Fibroblast of skin of right biceps (primary cell): ENCODE measurements at places on chromosomes 6 and 20.

- no peak for DNase-seq
Observed at GRCh38 chr6:1538810-1539478, 70.8 kb upstream of the FOXC1 start.

GRCh38 chr6:20056350-20056992, 155.8 kb downstream of the MBOAT1 start:
- DNase-seq, result peak; percentile 37

- no peak for DNase-seq
Observed at GRCh38 chr20:38192323-38192885, 27.3 kb upstream of the TGM2 start.

GRCh38 chr6:166393535-166393823, 10.7 kb upstream of the MPC1 start:
- no peak for DNase-seq

- DNase-seq, result no peak
Observed at GRCh38 chr6:135379647-135380046, 117.9 kb downstream of the AHI1 start.

- peak; percentile 64 for DNase-seq
Observed at GRCh38 chr20:56359212-56360132, 698 bp downstream of the FAM210B start.

- DNase-seq, result no peak
Observed at GRCh38 chr20:44123874-44124535, 63.0 kb downstream of the JPH2 start.

DNA sequence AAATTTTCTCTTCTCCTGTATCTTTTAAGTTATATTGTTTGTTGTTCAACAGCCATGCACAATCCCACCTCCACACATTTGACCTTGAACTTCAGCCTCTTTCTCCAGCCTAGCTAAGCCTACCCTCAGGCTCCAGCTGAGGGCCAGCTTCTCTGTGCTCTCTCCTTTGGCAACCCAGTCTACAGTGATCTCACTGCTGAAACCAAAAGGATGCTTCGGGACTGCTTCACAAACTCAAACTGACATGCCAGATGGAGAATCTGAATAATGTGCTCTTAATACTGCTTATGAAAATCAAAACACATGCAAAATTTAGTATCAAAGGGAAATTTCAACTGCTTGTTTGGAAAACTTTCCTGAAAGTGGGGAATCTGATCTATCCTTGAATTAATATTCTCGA, 16.1 kb upstream of the RIN2 start:
- no peak for DNase-seq

GRCh38 chr20:34990231-34990630, 34.6 kb downstream of the MYH7B start:
- no peak for DNase-seq

GRCh38 chr6:35569011-35569461, 56.3 kb upstream of the TULP1 start:
- no peak for DNase-seq

DNA sequence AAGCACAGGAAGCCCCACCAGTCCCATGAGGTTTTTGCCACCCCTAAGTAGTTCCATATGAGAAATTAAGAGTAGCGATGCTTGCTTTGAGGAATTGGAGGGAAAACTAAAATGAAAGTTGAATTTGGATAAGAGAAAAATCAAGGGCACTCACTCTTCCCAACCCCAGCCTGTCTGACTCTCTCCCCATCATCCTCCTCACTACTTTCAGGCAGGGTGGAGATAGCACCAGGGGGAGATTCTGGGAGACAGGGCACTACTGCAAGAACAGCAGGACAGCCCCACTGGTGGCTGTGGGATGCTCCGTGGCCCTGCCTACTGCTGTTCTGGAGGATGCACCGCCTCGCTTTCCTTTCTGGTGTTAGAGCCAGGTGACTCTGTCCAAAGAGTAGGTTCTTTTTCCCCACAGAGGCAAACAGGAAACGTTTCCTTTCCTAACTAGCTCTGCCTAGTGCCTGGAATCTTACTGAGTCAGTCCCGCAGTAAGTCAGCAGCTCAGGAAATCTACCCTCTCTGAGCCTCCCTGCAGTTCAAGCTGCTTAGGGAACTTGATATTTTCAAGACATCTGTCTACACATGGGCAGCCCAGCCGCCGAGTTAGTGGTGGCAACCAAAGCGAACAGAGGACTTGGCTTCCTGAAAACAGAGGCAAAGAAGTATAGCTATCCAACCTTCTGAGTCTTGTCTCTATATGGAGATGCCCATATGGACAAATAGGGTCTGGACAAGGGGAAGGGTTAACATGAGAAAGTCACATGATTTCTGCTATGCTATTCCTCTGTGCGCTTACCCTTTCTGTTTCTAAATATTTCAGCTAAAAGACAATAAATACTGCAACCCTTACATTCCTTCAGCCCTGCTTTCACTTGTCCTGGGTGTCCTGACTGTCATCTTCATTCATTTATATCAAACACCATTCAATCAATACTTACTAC, 11.4 kb downstream of the HLA-E start:
- DNase-seq, result peak; percentile 55

GRCh38 chr6:127566651-127567050, 10.3 kb upstream of the C6orf58 start:
- DNase-seq, result peak; percentile 17

GRCh38 chr6:36912586-36912985, 26.8 kb downstream of the C6orf89 start:
- peak; percentile 92 for DNase-seq

DNA sequence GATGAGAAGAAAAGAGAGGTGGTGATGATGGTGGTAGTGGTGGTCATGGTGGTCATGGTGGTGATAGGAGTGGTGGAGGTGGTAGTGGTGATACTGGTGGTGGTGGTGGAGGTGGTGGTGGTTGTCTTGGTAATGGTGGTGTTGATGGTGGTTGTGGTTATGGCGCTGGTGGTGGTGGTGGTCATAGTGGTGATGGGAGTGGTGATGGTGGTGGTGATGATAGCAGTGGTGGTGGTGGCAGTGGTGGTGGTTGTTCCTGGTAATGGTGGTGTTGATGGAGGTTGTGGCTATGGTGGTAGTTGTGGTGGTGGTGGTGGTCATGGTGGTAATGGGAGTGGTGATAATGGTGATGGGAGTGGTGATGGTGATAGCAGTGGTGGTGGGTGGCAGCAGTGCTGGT, 36.8 kb downstream of the HAO1 start:
- DNase-seq, result no peak

GRCh38 chr6:19205076-19205475, 632.1 kb upstream of the ID4 start:
- DNase-seq, result no peak

- DNase-seq, result no peak
Observed at GRCh38 chr6:114068116-114068515, 97.2 kb upstream of the HDAC2 start.

DNA sequence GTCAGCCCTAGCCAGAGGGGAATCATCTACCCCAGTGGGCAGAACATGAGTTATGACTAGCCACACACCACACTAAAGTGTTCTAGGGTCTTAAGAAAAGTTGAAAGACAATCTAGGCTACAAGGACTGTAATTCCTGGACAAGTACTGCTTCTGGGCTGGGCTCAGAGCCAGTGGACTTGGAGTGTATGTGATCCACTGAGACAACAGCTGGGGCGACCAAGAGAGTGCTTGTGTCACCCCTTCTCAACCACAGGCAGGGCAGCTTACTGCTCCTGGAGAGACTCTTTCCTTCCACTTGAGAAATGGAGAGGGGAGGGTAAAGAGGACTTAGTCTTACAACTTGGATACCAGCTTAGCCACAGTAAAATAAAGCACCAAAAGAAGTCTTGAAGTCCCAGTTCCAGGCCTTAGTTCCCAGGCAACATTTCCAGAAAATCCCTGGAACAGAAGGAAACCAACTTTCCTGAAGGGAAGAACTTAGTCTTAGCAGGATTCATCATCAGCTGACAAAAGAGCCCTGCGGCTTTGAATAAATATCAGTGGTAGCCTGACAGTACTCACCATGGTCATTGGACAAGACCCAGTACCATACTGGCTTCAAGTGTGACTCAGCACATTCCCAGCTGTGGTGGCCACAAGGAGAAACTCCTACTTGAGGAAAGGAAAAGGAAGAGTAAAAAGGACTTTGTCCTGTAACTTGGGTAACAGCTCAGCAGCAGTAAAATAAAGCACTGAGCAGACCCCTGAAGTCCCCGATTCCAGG, 355.1 kb upstream of the ADGRB3 start:
- DNase-seq, result peak; percentile 29

DNA sequence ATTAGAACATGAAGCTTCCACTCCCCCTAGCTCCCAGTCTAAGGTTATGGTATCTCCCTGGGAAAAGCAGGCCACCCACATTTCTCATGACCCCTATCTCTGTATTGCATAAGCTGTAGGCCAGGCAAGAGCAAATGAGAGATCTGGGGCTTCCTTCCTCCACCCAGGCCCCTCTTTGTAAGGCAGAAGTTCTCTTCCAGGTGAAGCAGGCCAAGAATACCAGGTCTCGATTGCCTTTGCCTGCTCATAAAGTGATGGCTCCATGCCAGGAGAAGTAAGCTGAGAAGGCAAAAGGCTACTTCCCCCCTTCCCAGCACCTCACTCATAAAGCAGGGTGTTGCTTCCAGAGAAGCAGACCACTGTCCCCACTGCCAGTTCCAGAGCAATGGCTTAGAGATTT, 144.1 kb upstream of the KCNK16 start:
- no peak for DNase-seq

DNA sequence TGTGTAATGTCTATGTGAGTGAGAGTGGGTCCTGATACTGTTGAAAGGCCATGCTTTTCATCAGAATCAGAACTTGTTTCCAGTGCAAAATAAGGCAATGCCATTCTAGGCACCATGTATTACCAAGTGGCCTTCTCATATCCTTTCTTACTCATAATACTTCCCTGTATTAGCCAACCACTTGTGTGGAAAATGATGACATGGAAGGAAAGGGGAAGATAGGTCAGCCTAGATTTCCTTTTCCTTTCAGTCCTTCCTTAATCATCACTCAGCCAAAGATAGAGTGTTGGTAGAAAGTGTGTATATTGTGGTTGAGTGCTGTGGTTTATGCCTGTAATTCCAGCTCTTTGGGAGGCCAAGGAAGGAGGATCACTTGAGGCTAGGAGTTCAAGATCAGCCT, 158.6 kb upstream of the PREP start:
- no peak for DNase-seq

GRCh38 chr6:105087571-105088211, 92.1 kb downstream of the POPDC3 start:
- DNase-seq, result peak; percentile 53

DNA sequence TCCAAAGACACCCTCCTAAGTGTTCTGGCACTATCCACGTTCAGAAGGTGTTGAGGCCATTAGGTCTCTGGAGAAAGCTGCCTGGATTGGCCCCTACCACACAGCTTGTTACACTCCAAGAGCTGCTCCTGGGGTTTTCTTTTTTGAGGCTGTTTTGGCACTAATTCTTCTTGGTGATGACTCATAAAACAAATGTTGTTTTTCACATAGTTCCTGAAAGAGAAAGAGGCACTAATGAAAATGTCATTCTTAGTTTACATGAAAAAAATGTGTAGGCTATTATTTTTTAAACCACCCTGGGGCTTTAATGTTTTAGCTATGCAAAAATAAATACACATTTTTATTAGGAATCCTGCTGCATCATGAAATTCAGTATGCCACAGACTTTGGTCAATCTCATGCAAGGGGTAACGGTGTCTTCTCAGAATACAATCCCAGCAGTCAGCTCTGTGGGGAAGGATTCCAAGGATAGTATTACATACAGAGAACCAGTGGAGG, 38.1 kb downstream of the TBPL1 start:
- DNase-seq, result peak; percentile 84

GRCh38 chr6:167819576-167819975, 7.1 kb upstream of the AFDN start:
- DNase-seq, result no peak

DNA sequence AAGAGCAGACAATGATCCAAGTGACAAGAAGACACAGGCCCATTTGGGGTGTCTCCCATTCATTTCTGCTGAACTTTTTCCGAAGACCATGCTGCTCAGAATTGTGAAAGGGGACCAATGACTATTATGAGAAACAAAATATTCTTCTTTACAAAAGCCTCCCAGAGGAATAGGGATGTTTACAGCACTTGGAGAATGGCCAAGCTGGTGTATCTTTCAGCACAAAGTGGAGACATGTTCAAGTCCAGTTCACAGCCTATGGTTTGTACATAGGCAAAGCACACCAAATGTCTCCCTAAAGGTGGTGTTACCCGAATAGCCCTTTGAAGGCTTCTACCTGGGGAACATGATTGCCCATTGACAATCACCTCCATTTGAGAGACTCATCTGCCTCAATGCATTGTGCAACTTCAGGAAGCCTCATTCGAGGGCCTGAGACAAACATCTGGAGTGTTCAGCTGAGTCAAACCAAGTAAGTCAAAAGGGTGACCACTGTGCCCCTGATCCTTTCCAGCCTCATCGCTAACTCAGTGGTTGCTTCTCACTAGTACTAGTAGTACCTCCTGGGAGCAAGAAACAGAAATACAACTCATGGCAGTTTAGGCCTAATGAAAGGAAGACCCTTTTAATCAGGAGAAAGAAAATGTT, 451.0 kb upstream of the MARCKS start:
- DNase-seq, result no peak

- DNase-seq, result no peak
Observed at GRCh38 chr20:60581606-60582115, 623.4 kb downstream of the CDH26 start.

DNA sequence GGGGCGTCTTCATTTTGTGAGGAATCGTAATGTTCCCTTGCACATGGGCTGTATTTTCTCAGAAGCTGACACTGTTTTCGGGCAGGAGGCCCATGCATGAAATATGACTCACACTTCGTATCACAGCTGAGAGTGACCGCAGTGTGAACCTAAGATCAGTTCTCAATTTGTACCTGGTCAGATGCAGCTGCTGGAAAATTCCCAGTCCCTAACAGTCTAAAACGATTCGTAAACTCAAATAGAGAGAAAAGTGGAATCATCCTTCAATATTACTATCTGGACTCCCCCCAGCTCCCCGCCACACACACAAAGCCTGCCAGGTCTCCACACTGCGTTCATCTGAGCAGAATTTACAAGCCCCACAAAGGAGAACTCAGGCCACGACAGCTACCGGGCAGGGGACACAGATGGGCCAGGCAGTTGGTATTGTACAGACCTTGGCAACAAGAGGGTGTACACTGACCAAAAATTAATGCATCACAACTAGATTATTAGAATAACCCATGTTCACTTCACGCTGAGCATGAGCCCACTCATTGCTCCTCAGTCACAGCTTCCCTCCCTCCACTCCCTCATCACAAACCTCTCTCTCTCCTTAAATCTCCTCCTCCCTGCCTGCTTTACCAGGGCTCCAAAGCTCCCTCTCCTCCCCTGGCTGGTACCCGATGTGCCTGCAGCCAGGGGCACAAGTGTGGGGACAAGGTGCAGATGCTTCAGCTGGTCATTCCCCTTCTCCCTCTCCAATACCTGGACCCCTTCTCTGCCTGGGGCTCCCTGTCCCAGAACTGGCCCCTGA, 488.4 kb downstream of the PREX1 start:
- DNase-seq, result peak; percentile 88

GRCh38 chr6:165025040-165025439, 284.4 kb downstream of the C6orf118 start:
- DNase-seq, result no peak

- no peak for DNase-seq
Observed at GRCh38 chr6:37487591-37488380, 11.9 kb downstream of the CCDC167 start.
